ENCODE measurements at places on chromosomes 2 and 18.

DNA sequence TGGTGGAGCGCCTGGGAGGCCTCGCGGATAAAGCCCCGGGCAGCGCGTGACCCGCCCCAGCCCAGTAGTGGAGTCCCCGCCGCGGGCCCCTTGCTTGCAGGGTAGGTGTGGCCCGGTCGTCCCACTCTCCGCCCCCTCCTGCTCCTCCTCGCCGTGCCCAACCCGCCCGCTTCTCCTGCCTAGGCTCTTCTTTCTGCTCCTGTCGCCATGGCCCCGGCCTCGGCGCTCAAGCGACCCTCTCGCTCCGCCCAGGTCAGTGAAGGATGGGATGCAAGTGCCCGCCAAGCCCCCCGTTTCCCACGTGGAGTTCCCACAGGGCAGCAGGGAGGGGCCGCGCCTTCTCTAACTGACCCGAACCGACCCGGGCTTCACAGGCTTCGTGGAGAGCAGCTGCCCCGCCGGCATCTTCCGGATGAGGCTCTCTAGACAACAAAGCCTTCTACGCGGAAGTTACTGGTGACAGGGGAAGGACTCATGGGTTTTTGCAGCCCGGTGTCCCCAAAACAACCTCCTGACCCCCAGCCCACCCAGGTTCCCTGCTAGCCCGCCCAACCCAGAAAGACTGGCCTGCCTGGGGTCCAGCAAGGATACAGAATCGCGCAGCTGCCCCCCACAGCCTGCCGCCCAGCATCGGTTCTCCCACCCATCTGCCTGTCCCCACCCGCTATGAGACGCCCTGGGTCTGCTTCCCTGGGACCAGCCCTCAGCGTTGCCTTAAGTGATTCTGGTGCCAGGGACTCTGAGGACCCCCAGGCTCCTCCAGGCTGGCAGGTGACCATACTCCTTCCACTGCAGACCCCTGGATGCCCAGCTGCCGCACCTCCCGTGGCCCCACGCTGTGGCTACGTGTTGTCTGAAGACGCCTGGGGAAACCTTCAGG lies 32.8 kb downstream of the TTC32 start:
- DNase-seq, result peak; percentile 80

DNA sequence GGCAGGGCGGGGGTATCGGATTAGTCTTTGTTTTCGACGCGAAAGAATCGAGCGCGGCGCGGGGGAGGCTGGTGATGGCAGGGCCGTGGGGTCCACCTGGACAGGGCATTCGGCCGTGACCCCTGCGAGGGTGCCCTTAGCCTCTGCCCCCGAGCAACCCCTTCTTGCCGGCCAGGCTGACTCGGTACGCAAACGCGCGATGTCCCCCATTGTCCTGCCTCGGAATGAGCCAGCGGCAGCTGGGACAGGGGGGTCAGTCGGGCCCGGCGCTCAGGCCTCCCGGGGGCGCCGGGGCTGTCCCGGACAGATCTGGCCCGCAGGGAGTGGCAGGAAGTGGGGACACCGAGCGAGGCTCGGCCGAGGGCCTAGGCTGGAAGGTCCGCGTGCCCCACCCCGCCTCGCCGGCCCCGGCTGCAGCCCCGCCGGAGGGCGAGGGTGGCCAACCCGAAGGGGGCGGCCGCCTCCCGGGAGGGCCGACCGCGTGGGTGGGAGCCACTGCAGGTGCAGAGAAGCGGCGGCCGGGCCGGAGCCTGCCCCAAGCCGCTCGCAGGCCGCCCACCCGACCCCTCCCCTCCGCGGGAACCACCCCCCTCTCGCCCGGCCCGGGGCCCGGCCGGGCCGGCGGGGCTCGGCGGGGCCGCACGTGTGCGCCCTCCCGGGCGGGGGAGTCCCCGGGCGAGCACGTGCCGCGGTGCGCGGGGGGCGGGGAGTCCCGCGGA lies at the start of gene TET3:
TET3 (plus strand) TSS at position 708 of the 719 bp plus-strand sequence. CDS start 1,494 bp downstream, outside the sequence.
- DNase-seq, result peak; percentile 53

DNA sequence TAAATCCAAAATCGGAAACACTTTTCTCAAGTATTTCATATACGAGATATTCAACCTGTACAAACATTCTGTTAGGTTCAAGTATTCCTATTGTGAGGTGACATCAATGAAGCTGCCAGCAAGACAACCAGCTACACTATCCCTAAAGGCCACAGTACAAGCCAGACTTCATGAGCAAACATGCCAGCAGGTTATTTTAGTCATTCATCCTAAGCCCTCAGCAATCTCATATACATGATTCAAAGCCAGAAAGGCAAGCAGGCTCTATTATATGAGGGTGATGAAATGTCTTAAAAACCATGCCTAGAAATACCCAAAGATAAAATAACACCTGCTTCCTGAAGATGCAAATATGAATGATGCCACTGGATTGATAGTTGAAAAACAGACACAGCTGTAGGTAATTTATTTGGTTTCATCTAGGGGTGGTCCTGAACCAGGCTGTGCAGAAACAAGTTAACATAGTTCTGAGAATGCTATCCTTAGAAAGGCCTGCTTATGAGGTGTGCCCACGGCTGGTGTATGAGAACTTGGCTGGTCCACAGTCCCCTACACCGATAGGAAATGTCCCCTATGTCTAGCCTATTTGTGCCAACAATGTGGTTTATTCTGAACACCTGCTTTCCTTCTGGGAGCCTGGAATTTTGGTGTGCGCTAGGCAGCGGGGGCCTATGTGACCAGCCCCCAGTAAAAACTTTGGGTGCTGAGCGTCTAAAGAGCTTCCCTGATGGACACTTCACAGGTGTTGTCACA lies 48.2 kb upstream of the KIDINS220 start:
- DNase-seq, result no peak

- DNase-seq, result no peak
Observed at GRCh38 chr18:60556326-60556725, 183.8 kb upstream of the MC4R start.

DNA sequence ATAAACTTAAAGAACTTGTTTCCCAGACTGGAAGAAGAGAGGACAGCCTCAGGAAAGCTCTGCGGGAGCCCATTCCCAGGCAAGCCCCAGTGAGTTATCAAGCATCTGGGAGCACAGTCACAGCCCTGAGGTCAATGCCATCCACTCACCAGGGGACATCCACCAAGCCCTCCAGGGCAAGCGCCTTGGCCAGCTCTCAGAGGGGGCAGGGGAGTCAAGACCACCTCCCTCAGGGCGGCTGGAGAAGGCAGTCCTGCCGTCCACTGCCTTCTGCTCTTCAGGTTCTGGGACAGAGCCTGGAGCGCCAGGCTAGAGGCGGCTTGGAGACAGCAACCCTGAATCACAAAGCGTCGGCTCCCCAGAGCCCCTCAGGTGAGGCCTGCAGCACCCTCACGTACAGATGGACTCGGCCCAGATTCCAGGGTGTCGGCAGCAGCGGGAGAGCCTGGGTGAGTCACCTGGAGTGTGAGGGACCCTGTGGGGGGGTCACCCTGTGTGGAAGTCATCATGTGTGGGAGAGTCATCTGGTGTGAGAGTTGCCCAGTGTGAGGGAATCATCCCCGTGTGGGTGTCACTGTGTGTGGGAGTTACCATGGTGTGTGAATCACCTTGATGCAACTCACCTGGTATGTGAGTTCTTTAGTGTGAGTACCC lies 100.9 kb upstream of the TEX51 start:
- no peak for DNase-seq

DNA sequence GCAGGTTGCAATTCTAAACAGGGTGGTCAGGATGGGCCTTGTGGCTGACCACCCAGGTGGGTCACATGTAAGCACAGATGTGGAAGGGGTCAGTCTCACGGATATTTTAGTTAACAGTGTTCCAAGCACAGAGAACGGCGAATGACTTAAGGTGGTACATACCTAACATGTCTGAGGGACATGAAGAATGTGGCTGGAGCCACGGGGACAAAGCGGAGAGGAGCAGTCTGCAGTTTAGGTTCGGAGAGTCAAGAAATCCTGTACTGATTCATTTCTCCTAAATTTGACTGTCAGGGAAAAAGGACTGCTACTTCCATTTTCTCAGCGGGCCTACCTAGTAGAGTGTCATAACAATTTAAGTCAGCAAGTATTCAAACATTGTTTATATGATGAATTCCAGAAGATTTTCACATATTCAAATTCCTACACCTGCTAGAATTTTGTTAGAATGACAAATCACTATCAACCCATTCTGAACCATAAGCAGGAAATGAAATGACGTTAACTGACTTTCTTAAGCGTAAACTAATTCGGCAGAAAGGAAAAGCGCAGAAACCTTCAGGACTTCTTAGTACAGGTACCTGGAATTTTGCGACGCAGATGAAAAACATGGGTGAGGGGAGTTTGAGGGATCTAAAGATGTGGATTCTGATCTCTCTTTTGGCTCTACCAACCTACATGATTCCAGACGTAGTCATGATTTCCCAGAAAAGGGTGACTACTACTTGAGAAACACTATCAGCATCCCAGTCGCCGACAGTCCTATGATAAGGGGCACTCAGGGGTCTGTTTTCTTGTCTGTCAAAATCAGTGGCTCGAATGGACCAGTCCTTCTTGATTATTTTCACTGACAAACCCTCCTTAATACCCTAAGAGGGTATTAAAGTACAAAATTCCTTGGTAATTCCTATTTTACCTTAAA lies 41.3 kb downstream of the PTPN2 start:
- no peak for DNase-seq

GRCh38 chr18:7545734-7546133 lies 21.4 kb upstream of the PTPRM start:
- no peak for DNase-seq

DNA sequence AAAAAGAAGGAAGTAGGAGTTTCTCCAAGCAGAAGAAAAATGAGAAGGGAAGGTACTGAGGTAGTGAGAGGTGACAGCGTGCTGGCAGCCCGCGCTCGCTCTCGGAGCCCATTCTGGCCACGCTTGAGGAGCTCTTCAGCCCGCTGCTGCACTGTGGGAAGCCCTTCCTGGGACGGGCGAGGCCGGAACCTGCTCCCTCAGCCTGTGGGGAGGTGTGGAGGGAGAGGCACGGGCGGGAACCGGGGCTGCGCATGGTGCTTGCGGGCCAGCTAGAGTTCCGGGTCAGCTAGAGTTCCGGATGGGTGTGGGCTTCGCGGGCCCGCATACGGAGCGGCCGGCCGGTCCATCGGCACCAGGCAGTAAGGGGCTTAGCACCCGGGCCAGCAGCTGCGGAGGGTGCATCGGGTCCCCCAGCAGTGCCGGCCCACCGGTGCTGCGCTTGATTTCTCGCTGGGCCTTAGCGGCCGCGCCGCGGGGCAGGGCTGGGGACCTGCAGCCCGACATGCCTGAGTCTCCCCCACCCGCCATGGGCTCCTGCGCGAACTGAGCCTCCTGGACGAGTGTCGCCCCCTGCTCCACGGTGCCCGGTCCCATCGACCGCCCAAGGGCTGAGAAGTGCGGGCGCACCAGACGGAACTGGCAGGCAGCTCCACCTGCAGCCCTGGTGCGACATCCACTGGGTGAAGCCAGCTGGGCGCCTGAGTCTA lies 11.1 kb upstream of the CYS1 start:
- no peak for DNase-seq

GRCh38 chr2:224817676-224818075 lies 101.5 kb upstream of the CCDC195 start:
- no peak for DNase-seq

DNA sequence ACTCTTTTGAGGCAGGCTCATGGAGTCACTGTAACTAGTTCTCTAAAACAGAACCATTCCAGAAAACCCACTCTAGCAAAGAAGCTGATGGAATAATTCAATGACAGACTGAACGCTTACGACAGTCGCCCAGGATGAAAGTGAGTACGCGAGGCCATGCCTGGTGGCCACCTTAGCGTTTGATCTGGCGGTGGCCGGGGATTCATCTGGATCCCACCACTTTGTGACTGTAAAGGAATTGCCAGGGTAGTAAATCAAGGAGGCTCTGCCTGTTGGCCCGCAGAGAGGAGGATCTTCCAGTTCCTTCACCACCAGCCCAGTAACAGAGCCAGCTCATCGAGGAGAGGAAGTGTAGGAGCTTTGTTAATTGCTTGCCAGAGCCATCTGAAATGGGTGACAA lies 34.6 kb downstream of the GREB1 start:
- peak; percentile 6 for DNase-seq

- DNase-seq, result no peak
Observed at GRCh38 chr2:130288467-130289403, 54.0 kb upstream of the IMP4 start.

Data from right hindlimb (tissue), 1 donor.